ENCODE measurements at places on chromosomes 3 and 15.

- no peak for DNase-seq
Observed at GRCh38 chr15:25059698-25060471, 105.1 kb downstream of the SNRPN start.

DNA sequence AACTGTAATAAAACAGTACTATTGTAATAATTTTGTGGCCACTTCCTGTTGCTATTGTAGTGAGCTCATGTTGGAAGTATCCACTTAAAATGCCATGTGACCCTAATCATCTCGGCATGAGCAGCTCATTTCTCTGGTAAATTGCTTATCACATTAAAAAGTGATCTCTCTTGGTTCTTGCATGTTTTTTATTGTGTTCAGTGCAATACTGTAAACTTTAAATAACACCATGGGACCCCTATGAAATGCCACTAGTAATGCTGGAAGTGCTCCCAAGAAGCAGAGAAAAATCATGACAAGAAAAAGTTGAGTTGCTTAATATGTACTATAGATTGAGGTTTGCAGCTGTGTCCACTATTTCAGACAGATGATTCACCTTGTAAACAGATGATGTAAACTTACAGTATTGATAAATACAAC is 45.6 kb downstream of the NMD3 start:
- DNase-seq = no peak

- DNase-seq = no peak
Observed at GRCh38 chr3:64213962-64214379, 11.3 kb downstream of the PRICKLE2 start.

- DNase-seq = no peak
Observed at GRCh38 chr3:4739289-4740236, 239.7 kb upstream of the BHLHE40 start.

- DNase-seq = no peak
Observed at GRCh38 chr3:194328053-194328657, 23.0 kb downstream of the CPN2 start.

- DNase-seq = no peak
Observed at GRCh38 chr15:31523655-31524049, 197.0 kb downstream of the KLF13 start.

DNA sequence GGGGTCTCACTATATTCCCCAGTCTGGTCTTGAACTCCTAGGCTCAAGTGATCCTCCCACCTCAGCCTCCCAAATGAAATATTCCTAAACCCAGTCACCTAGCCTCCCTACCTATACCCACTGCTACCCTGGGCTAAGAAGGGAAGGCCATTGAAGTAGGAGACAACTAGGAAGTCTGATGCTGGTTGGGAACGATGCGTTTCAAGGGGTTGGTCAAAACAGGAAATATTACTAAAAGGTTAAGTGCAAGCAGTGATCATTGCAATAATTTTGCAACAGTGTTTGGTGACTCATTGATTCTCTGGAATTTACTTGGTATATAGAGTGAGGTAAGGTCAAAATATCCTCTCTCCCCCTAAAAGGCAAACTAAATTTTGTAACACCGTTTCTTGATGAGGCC is 4.6 kb upstream of the UQCRC1 start:
- no peak for DNase-seq

- no peak for DNase-seq
Observed at GRCh38 chr3:138369151-138369900, 20.9 kb downstream of the MRAS start.

GRCh38 chr3:153602801-153603200 is 440.8 kb downstream of the RAP2B start:
- DNase-seq = no peak

- no peak for DNase-seq
Observed at GRCh38 chr3:101859882-101860448, 10.7 kb downstream of the NFKBIZ start.

- DNase-seq = no peak
Observed at GRCh38 chr3:49750056-49750455, 26.3 kb upstream of the GMPPB start.

DNA sequence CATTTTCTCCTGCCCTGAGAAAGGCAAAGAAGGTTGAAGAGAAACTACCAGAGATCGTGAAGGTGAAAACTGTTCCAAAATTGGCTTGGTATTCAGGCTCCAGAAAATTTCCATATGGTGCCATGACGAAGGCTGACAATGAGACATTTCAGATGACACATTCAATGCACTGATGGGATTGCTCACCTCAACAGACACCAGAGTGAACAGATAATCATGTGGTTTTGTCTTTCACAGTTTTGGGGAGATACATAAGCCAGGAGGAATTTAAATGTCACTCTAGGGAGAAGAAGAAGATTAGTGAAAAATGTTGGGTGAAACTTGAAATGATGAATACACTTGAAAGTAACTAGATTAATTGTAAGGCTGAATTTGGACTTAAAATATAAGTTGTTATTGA is 339.7 kb upstream of the EPHA3 start:
- DNase-seq = no peak

GRCh38 chr3:142098964-142099363 is 50.4 kb downstream of the TFDP2 start:
- no peak for DNase-seq

DNA sequence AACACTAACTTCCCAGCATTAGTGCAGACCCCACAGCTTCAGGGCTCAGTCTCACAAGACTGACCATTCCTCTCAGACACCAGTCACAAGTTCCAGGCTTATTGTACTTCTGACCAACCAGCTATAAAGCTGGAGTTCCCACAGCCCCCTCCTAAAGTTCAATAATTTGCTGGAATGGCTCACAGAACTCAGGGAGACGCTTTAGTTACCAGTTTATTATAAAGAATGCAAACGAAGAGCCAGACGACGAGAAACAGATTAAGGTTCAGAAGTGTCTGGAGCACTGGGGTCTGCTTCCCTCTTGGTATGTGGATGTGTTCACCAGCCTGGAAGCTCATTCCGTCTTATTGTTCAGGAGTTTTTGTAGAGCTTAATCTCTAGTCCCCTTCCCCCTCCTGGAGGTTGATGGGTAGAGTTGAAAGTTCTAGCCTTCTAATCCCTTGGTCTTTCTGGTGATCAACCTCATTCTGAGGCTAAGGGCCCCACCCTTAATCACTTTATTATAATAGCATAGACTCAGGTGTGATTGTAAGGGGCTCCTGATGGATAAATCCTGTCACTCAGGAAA is 4.8 kb upstream of the CSRNP1 start:
- DNase-seq = no peak

GRCh38 chr15:76116138-76116885 is 56.5 kb downstream of the TMEM266 start:
- no peak for DNase-seq

GRCh38 chr15:80201256-80202015 is 48.6 kb downstream of the FAH start:
- no peak for DNase-seq

DNA sequence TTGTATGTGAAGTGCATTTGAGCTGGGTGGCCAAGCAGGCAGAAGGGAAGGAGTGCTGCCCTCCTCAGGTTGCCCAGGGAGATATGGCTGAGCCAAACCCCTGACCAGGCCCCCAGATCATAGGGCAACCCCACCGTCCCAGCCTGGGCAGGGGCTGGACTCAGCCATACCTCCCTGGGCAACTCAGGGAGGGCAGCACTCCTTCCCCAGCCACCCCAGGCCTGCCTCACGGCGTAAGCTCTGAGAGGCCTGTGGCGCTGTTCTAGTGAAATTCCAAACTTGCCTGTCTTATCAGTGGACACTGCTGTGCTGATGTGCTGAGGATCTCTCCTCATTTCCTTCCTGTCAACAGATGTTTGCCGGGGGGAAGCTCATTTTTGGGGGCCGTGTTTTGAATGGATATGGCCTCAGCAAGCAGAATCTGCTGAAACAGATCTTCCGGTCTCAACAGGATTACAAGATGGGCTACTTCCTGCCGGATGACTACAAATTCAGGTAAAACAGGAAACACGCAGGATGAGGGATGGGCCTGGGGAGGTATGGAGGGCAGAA is 57.6 kb upstream of the FGD5 start:
- no peak for DNase-seq

- no peak for DNase-seq
Observed at GRCh38 chr15:74531144-74531811, 9.7 kb upstream of the ARID3B start.

- no peak for DNase-seq
Observed at GRCh38 chr3:157051055-157051454, 108.9 kb downstream of the CCNL1 start.

DNA sequence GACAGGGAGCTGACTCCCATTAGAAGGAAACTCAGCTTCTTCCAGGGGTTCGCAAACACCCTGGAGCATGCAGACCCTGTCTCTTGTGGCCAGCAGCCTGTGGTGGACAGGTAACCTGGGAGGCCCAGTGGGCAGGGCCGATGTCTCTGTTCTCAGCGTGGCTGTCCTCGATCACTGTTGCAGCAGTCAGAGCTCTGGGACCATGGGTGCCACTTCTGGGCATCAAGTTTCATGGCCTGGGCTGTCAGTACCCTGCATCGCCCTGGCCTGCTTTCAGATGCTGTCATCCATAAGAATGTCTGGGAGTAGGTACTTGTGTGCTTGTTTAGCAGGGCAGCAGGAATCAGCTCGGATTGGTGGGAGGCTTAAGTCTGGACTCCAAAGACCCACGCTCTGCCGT is 54.4 kb downstream of the SLC6A6 start:
- DNase-seq = no peak

DNA sequence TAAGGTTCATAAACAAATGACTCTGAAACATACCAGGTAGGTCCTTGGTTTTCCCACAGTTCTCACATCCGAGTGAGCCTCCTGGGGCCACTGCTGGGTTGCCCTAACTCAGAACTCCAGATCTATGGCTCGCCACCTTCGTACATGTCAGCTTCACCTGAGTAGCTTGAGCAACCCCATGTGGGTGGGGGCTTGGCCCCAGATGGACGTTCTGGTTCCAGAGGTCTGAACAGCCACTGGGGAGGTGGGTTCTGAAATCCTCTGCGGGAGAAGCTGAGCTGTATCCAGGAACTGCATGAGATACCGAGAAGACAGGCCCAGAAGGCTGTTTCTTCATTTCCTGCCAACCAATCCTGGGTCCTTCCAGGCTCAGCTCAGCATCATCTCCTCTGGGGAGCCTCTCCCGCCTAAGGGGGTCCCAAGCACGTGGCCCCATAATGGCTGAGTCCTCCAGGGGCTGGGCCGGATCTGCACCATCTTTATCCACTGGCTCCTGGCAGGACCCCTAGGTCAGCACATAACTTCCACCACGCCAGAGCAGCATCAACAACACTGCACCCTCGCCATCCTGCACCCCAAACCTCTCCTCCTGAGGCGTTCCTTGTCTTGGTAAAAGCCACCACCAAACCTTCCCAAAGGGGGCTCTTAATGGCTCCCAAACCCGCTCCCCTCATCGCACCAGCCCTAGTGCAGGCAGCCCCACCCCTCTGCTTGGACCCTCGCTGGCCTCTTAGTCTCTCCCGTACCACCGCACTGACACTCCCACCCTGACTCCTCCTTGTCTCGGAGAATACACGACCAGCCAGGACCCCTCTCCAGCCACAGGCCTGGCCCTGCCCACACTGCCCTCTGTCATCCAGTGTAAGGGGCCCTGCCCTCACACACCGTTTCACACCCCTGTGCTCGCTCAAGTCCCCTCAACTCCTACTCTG is 39.8 kb downstream of the PCSK6 start:
- no peak for DNase-seq

GRCh38 chr15:78399091-78399490 is 38.9 kb upstream of the IREB2 start:
- no peak for DNase-seq

DNA sequence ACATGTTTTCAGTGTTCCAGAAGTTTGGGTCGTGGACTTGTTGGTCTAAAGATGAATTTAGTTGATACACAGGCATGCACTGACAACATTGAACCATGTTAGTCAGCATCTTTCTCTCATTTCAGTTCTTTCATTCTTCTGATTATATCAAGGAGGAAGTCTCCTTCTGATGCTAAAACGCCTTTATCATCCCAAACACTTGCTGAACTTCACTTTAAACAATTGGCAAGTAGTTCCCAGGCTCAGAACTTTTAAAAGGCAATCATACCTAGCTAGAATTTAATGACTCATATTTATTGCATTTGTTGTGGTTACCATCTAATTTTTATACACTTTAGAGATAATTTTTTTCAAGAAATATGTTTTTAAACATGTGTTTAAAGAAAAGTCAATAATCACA is 15.9 kb downstream of the LMCD1 start:
- no peak for DNase-seq

DNA sequence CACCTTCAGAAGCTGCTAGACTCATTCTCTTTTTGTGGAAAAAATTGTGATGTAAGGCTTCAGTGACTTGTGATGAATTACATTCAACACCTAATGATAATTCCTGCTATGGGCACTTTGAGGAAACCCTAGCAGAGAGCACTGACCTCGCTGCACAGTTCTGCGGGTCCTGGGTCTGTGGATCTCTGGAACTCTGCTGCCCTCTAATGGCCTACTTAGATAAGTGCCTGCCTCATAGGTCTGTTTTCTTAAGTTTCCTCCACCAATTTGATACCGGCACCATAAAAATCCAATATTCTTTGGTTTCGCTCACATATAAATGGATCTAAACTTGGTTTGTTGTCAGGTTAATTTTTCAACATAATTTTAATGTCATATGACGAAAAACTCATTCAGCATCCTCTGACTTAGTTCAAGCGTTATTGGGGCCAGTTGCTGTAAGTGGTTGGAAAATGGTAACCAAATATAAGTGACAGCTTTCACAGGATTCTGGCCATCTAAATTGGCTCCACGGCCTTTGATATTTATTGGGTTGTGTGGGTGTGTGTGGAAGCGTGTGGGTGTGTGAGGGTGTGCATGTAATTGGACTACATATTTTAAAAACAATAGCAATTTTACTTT is 10.4 kb downstream of the SLITRK3 start:
- peak; percentile 87 for DNase-seq

All from Ammon's horn (tissue), 1 donor.